Hindlimb muscle (tissue), 1 donor: ENCODE measurements at places on chromosomes 7 and 10. TPM values are rescaled to one million over a fixed set of nuclear protein-coding genes. Genes with fewer than 3 reads are reported as not detected.

Gene H2BK1
- not detected for polyA plus RNA-seq

Gene EGR2
- 2.6 TPM for polyA plus RNA-seq

Gene OR2A7
- polyA plus RNA-seq = 1.1 TPM

Gene VIPR2
- 12.1 TPM for polyA plus RNA-seq

Gene ANK3
- polyA plus RNA-seq = 179 TPM

Gene CALML3
- 0.45 TPM for polyA plus RNA-seq

Gene RAB19
- not detected for polyA plus RNA-seq

DNA sequence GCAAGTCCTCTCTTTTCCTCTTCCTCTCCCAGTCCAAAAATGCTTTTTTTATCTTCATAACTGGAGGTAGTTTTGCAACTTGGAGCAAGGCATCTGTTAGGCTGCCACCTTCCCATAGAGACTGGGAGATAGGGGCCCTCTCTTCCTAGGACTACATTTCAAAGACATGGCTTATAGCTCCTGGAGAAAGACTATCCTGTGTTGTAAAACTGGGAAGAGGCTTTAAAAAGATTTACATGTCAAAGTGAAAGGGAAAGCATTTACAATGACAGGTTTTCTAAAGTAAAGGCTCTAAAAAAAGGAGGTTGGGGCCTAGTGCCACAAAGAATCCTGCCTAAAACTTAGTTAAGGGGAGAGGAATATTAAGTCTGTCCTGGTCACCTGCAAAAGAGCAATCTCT, 82.2 kb upstream of the SEMA3E start:
- no peak for DNase-seq

- DNase-seq = no peak
Measured at GRCh38 chr10:129288999-129289584, 177.9 kb upstream of the MGMT start.

GRCh38 chr10:51928162-51928561, 228.8 kb upstream of the CSTF2T start:
- no peak for DNase-seq

- no peak for DNase-seq
Measured at GRCh38 chr7:116447436-116447835, 52.1 kb upstream of the CAV2 start.

DNA sequence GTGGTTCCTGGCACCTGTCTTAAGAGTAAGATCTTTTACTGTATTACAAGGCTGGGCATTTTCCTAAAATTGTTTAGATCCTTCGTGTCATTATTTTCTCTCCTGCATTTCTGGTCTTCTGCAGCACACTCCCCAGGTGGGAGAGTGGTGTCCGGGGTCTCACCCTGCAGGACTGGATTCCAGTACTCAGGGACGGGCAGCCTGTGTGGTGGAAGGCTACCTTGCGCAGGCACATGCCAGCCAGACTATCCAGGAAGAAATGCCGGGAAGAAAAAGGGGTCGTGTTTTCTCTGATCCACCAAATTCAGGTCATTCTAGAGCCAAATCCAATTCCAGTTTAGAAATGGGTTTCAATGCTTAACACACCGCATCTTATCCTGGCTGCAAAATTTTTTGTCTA, 27.7 kb downstream of the CNPY1 start:
- DNase-seq = no peak

GRCh38 chr7:132090444-132090843, 485.8 kb downstream of the PLXNA4 start:
- DNase-seq = no peak

- no peak for DNase-seq
Measured at GRCh38 chr10:1548146-1548545, 189.2 kb downstream of the ADARB2 start.

DNA sequence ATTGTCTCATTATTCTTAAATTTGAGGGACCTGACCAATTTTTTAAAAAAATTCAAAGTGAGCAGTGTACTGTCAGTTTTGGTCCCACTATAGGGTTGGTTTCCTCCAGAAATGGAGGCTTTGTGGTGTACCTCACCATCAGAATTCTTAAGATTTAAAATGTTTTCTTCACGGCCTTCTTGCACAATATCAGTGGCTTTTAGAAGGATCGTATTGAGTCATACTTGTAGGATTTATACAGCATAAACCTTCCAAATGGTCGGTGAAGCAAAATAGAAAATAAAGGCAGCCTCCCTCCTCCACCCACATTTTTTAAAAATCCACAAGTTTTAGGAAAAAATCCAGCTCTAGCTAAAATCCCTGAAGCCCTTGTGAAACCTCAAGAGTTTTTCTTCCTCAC, 126.4 kb downstream of the RNLS start:
- no peak for DNase-seq

- DNase-seq = no peak
Measured at GRCh38 chr10:81548160-81548559, 326.8 kb upstream of the NRG3 start.

- no peak for DNase-seq
Measured at GRCh38 chr10:125149680-125150047, 10.7 kb downstream of the CTBP2 start.

DNA sequence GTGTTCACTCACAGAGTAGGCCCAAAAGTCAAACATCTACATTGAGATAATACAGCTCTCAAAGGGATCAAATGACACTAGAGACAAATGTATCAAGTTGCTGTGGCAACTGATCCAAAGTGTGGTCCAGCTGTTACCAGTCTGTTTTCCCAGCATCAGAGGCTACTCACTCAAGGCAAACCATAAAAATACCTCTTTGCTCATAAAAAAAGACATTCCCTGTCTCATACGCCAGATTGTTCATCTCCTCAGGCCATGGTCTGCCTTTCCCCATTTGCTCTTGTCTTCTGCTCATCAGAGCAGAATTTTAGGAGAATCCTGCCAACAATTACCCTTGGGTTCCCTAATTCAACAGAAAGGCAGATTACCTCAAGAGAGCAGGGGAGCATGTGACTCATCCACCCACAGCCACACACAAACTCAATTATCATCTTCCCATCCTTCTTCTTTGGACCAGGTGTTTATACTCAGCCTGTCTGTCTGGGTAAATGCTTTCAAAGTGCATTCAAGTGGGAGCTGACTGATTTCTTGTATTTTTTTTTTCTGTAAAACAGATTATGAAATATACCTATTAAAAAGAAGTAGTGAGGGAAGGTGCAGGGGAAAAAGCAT, 226.5 kb upstream of the HPS1 start:
- no peak for DNase-seq

DNA sequence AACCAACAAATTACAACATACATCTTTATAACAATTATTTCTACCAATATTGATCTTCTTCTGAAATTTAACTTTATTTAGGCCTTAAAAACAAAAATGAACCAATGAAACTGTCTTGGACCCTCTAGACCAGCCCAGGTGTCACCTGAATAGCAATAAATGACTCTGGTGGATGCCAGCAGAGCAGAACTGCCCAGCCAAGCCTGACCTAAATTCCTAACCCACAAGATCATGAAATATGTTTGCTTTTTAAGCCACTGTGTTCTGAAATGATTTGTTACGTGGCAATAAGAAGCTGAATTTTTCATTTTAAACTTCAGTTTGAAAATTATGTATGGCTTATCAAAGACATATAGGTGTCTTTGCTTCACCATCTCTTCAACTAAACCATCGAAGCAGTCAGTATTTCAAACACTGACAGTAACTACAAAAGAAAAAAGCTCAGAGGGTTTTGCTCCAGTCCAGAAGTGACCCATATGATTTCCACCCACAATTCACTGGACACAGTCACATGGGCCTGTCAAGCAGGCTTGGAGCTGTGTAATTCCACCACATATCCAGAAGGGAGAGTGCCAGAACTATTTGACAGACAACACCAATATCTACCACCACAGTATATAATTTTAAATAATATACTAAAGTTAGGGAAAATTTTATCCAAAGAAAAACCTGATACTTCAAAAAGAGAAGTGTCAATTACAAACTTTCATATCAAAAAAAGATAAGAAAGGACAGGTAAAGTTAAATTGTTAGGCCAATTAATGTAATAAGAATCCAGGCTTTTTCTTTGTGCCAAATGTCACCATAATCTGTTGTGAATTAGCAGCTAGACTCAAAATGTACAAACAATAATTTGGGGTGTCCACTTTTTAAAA, 94.5 kb downstream of the KMT2C start:
- DNase-seq = peak; percentile 15

- DNase-seq = no peak
Measured at GRCh38 chr10:124524991-124525653, 63.5 kb downstream of the LHPP start.

DNA sequence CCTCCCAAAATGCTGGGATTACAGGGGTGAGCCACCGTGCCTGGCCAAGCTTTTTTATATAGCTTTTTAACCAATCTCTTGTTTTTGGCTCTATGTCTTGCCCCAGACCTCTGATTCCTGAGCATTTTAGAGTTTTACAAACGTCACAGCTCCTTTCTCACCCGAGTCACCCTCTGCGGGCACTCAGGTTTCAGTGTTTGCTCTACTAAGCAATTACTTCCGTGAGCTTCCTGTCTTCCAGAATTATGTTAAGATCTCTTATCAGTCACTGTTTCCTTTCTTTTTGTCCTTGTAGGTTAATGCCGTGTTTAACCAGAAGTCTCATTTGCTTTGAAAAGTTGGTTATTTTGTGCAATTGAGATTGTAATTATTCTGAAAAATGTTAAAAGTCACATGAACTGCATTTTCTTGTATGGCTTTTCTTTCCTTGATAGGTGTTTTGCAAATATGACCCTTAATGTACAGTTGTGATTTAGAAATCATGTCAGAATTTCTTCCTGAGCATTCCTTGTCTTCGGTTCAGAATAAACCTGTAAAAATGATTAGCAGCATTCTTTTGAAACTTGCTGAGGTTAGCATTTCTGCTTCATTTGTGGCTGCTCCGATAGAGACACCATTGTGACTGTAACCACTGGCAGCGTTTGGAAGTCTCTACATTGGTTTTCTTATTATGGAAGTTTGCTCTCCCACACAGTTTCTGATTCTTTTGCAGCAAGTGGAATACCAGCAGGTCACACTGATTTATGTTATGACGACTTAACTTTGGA, 4.5 kb upstream of the HKDC1 start:
- DNase-seq = no peak

DNA sequence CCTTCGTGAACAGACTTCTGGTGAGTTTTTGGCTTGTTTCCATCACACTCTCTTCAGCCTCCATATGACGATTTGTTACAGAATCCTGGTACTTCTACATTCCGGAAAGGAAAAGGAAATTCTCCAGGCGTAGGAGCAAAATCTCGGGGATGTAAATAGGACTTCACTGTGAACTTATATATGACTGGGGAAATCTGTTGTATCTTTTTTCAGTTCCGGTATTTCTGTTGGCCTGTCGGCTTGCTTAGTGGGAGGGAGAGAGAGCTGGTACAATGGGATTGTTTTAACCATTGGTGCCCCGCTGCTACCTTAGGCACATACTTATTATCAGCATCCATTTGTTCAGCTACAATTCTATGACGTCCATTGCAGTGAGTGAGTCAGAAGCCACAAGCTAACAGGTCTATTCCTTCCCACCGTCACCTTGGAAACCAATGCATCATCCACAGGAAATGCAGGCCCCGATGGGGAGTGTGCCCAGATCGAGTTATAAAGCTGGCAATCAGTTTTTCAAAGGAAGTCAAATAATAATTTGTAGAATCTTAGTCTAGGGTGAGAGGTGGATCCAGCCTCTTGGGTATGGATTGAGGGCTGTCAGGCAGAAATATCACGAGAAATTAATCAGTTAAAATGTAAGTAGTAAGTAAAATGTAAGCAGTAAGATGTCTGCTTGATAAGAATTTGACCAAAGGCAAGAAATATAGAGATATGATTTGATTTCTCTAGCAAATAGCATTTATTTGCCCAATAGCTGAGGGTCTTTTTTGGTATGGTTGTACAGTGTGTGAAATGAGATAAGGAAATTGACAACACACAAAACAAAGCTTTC, 92.0 kb upstream of the MKLN1 start:
- no peak for DNase-seq

DNA sequence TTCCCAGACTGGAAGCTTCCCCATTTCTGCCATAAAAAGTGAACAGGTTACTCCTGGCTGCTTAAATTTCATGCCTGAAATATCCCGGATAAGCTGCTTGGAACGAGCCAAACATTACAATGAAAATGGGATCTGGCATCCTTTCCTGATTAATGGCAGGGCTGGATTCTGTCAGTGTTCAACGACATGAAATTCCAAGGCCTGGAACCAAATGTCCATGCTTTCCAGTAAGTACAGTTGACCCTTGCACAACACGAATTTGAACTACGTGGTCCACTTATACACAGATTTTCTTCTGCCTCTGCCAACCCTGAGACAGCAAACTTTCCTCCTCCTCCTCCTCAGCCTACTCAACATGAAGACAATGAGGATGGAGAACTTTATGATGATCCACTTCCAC, 65.4 kb downstream of the SGMS1 start:
- no peak for DNase-seq

- no peak for DNase-seq
Measured at GRCh38 chr10:22317076-22317370, 835 bp downstream of the COMMD3 start.

DNA sequence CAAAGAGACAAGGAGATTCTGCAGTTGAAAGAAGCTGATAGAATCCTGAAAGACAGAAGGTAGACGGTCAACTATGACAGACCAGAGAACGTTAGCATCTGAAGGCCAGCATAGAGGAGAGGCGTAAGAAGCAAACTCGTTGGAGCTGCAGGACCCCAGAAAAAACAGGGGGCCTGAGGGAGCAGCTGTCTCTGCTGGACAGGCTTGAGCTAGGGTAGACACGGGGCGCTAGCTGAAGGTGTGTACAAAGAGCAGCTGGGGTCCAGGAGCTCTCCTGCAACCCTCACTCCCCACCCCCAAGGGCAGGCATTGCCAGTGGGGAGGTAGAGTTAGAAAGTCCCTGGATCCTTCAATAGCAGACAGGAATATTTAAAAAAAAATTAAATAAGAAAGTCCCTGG, 14.6 kb upstream of the GDI2 start:
- no peak for DNase-seq

- DNase-seq = no peak
Measured at GRCh38 chr7:54792383-54792782, 33.4 kb upstream of the SEC61G start.

- DNase-seq = no peak
Measured at GRCh38 chr7:131774419-131775220, 218.2 kb upstream of the PODXL start.

DNA sequence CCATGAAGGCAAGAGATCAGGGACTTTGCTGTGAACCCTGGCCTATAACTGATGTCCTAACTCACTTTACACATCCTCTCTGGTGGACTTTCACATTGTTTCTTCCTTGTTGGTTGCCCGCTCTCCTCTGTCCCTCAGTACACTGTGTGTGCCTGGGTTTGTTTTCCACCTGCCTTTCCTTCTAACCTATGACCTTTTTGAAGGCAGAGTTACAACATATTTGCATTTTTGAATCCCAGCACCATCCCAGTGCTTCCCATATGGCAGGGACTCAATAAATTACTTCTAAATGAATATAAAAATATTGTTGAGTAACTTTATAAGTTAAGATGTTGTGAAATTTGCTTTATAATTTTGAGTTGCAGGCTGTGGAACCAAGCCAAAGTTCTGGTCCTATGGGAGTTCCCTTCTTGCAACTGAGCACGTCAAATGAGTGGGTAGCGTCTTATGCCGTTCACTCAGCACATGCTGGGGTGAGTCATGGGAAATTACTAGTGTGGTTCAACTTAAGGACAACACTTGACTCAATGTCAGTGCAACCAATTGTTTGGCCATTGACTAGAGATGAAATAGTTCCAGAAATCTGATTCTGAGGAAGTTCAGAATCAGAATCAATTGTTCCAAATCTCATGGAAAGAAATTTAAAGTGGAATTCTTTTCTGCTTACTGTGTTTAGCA, 250.9 kb downstream of the TWIST1 start:
- DNase-seq = peak; percentile 66

- peak; percentile 54 for DNase-seq
Measured at GRCh38 chr7:45000093-45001032, at the start of gene CCM2. Gene CCM2, plus strand, starts transcription at chr7:45000201. Its CDS starts 133 bp downstream, at chr7:45000334.
